ENCODE measurements at places on chromosomes 13 and 19.
A peak's percentile ranks its signal among the peaks of the same experiment; 100 is the strongest.

DNA sequence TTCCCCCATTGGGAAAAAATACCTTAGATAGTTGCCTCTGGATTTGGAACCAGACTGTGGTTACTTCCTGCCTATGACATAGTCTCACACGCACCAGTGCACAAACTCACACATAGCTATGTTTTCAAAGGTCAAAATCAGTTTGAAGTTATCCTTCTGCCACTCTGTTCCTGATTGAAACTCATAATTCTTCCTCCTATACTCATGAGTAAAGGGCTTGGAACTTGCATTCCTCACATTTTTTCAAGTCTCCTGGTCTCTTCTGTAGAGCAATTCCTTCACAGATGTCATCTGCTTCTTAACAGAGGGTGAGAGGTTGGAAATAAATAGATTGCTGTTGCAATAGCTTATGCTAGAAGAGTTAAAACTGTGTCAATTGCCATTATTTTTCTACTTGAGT, 18.6 kb upstream of the POSTN start:
- peak; percentile 93 for DNase-seq

DNA sequence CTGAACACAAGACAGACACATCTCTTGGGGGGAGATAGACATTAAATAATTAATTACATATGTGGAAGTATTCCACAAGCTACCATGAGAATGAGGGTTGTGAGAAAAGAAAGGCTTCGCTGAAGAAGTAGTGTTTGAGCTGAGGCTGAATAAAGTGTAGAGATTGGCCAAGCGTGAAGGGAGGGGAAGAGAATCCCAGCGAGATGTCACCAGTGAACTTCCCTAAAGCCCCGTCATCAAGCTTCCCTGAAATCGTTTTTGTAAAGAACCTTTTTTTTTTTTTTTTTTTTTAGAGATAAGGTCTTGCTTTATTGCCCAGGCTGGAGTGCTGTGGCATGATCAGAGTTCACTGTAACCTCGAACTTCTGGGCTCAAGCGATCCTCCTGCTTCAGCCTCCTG, 235.2 kb downstream of the KCNRG start:
- DNase-seq = no peak

GRCh38 chr19:18520848-18521691, 800 bp downstream of the ELL start:
- DNase-seq = no peak

GRCh38 chr13:91184244-91184926, 163.1 kb upstream of the MIR17HG start:
- no peak for DNase-seq

GRCh38 chr13:41985788-41986508, 25.0 kb upstream of the VWA8 start:
- no peak for DNase-seq

- no peak for DNase-seq
These were observed 30.6 kb upstream of the LRP3 start for GRCh38 chr19:33163481-33163880.

DNA sequence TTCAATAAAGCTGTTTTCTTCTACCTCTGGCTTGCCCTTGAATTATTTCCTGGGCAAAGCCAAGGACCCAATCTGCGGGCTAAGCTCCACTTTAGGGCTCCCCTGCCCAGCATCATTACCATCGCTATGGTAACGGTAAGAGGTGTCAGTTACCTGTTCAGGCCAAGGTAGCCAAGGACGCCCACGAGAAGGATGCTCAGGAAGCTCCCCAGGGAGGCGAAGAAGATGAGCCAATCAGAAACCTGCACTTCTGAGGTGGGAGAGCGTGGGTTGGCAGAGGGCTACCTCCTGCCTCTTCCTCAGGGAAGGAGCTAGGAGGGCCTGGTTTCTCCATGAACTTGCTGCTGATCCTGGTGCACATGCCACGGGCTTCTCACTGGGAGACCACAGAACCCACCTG, 24.7 kb downstream of the IL12RB1 start:
- DNase-seq = no peak

DNA sequence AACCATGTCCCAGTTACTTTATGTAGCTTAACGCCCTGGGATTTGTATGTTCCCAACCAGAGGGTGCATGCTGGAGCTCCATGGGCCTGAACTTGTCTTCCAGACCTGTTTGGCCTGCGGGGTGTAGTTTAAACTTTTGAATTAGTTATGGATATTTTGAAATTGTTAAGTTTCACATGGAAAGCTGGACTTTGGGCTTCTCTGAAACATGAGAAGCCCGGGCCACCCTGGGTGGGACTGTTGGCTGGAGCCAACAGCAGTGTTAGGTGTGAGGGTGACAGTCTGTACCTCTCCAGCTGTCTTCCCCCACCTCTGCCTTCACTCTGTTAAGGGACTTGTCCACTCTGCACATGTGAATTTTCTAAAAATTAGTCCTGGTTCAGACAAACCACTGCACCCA, 1.6 kb downstream of the UBE2L5 start:
- DNase-seq = no peak
